ENCODE measurements at places on chromosomes 1 and 21.

DNA sequence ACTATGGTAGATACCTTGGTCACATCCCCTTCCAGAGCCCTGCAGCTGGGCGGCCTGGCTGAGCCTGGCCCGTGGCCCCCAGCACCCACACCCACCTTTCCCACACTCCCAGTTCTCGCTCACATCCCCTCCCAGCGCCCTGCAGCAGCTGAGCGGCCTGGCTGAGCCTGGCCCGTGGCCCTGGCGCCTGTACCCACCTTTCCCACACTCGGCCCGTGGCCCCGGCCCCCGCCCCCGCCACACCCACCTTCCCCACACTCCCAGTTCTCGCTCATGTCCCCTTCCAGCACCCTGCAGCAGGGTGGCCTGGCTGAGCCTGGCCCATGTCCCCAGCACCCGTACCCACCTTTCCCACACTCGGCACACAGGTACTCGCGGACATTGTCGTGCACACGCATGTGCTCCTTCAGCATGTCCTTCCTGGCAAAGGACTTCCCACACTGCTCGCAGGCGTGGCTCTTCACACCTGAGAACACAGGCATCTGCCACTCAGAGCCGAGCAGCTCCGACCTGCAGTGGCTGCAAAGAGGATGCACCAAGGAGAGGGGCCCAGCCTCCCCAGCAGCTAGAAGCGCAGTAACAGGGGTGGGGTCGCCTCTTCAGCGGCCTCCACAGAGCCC is 52.5 kb upstream of the RIPK4 start:
- no peak for DNase-seq

DNA sequence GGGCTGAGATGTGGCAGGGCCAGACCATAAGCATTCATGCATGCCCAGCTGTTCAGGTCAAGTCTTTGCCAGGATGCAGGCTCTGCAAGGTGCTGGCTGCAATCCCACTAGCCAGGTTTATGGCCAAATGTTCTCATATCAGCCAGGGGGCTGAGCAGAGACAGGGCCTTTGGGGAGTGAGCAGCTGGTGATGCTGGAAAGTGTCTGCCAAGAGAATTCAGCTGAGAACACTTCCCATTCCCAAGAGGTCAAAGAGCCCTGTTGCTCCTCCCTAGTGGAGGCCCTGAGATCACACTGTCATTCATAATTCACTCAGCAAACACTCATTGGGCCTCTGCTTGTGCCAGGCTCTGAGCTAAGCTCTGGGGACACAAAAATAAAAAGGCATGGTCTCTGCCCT is 150.3 kb downstream of the DMRTA2 start:
- DNase-seq: no peak

- DNase-seq: no peak
Observed at GRCh38 chr1:187313115-187313514, 484.4 kb downstream of the PLA2G4A start.

DNA sequence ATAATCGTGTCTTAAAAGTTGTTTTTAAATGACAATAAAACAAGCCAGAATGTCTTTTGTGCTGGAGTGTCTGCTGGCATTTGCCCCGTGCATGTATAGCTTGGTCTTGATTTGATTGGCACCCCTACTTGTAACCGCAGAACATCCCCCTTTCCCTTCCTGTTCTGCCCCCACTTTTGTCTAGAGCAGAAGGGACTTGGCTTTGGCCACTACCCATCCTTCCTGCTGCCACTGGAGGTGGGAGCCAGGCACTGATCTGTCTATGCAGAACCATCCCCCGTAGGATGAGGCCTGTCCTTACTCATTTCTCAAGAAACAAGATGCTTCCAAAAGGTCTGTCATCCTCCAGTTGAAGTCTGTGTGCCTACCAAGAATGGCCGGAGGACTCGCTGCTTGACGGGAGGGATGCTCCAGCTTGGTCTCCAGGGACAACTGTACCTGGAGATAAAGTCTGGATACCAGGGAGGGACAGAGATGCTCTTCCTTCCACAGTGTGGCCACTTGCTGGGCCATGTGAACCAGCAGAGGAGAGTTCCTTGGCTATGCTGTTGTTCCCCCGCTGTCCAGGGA is 1.1 kb upstream of the SLC27A3 start:
- DNase-seq: no peak

DNA sequence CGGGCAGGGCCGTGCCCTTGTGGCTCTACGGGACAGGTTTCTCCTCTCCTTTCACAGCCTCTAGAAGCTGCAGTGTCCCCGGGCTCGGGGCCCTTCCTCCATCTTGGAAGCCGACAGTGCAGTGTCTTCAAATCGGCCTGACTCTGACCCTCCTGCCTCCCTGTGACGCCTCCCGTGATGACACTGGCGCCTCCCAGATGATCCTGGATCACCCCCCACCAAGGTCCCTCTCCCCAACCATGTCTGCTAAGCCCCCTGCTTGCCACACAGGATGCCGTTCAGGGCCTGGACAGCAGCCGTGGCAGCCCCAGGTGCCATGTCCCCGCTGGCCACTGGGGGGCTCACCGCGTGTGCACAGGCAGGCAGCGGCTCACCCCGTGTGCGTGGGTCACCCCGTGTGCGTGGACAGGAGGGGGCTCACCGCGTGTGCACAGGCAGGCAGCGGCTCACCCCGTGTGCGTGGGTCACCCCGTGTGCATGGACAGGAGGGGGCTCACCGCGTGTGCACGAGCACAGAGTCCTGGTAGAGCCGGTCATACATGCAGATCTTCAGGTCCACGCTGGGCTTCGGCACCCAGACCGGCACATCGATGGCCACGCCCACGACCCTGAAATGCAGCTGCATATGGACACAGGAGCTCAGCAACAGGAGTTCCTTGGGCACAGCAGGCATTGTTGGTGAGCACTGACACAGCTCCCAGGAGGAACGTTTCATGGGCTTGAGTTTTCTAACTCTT is 24.9 kb upstream of the TMEM52 start:
- DNase-seq: peak; percentile 50

DNA sequence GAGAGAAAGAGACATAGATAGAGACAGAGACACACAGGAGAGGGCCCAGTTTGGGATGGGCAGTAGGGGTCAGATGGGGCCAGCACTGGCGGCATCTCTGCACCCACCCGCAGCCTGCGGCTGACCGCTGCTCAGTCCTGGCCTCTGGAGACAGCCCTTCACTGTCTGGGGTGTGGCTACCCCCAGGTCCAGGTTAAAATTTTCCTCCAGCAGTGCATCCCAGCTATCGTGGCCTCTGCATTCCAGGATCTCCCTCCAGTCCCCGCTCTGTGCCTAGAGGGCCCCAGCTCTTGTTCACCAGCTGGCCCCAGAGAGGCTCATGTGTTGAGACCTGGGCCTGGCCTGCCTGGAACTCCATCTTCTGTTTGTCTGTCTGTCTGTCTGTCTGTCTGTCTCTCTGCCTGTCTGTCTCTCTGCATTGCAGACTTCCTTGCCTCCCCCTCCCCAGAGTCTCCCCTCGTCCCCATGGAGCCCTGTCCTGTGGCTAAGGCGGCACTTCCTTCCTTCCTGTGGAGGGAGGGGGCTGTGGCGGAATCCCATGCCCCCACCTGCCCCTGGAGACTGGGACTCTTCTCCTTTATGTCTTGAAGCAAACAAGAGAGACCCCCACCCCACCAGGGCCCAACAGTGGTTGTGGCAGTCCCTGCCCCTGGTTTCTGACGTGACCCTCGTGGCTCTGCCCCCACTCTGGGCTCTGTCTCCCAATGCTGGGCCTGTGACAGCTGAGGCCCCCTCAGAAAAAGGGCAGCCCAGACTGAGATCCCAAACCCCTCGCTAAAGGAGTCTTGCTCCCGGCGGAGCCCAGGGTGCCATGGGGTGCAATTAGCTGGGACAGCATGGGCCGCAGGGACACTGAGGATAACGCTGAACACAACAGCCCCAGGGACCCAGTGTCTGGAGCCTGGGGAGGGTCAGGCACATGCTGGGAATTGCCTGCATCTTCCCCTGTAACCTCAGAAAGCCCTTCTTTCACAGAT is 241.8 kb downstream of the NPHP4 start:
- no peak for DNase-seq

DNA sequence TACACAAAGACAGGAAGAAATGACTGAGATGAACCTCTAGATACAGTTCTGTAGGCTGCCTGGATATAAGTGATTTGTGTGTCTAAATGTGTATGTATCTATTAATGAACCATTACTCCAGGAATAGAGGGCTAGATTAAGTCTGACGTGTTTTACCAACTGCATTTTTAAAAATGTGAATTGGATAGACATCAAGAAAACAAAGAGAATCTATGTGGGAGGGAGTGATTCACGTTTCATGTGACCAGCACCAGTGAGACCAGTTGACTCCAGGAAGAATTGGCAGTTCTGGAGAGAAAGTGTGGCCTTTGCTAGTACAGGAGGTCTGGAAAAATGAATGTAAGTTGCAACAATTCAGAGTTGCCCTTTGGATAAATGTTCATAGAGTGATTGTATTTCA is 53.4 kb upstream of the RGS21 start:
- DNase-seq: no peak

GRCh38 chr1:183769956-183770815 is 34.7 kb upstream of the RGL1 start:
- no peak for DNase-seq

DNA sequence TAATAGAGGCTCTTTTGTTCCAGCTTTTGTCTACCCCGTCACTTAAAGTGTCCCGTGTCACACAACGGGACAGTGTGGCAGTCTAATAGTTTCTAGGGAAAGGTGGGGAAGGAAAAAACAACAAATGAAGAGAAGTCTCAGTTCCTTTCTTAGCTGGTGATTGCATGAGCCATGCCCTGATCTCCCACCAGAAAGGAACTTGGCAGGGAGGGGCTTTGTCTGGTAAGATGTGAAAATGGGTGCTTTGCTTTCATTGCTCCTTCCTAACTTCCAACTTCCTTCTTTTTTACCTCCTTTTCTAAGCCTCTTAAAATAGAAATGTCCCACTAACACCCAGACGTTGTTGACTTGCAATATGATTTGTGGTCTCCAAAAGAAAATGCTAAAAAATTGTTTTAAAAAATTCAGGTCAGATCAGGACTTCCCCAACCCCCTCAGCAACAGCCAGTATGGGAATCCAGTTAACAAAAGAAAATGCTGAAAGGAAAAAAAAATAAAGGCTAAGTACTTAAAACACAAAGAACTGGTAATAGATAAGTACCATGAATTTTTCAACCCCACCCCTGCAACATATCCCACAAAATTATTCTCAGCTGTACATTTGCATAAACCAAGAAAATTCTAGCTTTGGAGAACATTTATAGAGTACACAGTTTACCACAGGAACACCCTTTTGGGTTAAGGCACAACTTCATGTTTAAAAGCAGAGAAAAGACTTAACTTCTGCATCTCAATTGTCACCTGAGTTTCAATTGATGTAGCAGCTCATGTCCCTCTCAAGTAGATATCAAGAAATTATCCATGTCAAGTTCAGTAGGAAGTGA is 106.2 kb downstream of the NIBAN1 start:
- no peak for DNase-seq

- no peak for DNase-seq
Observed at GRCh38 chr1:155247667-155248553, 7.4 kb downstream of the ENTREP3 start.

DNA sequence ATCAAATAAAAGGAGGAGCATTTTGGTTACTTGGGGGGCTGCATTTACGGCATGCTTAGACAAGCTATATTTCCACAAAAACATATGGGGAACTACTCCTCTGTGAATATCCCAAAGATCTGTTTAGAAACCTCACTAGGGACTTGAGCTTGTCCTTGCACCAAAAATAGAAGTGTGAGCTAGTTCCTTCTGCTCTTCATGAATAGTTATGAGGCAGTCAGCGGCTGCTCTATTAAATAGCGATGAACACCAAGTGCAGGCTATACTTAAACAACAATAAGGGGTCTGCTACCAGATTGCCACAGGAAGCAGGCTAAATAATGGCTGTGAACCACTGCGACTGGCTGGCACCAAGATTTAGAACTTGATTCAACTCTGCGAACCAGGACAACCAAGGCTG is 190.1 kb downstream of the PCP4 start:
- DNase-seq: no peak

DNA sequence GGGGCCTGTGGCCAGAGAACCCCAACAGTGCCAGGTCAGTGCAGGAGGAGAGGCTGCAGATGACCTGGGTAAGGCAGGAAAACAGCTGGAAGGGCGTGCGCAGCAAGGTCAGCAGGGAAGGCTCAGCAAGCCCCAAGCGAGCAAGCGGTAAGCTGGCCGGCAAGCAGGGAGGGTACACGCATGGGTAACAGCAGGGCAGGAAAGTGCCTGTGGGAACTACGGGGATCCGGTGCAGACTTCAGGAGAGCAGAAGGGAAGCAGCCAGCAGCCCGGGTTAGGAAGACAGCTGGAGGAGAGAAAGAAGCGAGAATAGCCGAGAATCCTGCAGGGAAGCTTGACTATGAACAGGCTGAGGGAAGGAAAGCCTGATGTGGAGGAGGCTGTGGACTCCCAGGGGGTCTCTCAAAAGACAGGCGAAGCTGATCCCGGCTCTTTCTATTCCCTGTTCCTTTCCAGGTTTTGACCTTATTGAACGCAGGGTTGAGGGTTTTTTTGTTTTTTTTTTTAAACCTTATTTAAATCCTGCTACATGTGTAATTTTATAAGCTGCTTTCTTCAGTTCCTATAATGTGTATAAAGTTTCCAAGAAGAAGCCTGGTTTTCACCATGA is 20.9 kb downstream of the UMODL1 start:
- no peak for DNase-seq

GRCh38 chr1:155124503-155125463 is 2.9 kb upstream of the EFNA1 start:
- DNase-seq: no peak

- no peak for DNase-seq
Observed at GRCh38 chr1:55155522-55155921, 59.6 kb downstream of the USP24 start.

GRCh38 chr1:24972221-24972914 is 42.3 kb upstream of the RUNX3 start:
- no peak for DNase-seq

Measured in activated effector memory CD4-positive, alpha-beta T cell treated with Interleukin-2 at 50 U/mL for 16 hours (primary cell).